MCF 10A (cell line): ENCODE measurements at places on chromosomes 3 and 15. TPM values are rescaled to one million over a fixed set of nuclear protein-coding genes. Genes with fewer than 3 reads are reported as not detected.

- peak; percentile 79 for DNase-seq
Observed at GRCh38 chr3:12750658-12751071, 8.4 kb downstream of the TMEM40 start.

DNA sequence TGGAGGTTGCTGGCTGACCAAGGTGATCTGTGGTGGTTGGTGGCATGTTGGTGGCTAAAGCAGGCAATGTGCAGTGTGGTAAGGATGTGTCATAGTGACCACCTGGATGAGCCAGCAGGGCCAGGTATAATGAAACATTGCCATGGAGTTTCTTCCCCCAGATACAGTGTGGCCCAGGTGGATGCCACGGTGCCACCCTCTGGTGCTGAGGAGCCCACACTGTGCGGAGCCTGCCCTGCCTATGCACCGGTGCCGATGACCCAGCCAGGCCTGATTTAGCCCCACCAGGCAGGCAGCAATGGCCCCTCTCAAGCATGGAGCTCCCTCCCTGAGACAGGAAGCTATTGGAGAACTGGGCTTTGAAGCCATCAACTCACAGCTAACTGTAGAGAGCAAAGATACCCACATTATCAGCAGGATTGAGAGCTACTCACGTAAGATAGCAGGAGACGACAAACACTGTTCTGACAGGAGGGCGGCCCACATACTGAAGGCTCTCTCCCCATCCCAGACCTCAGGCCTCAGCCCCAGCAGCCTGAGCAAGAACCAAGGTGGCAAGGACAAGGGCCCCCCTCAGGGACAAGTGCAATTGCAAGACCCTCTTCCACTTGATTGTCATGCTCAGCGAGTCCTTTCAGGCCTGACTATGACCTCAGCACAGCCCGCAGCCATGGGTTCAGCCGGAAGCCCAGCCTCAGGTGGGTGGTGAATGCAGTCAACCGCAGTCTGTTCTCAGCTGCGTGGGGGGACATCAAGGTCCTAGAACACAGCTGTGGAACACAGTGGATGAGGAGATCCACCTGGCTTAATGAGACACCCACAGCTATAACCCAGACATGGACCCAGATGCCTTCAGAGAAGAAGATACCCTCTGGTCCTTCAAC, 82.8 kb upstream of the CDV3 start:
- DNase-seq = no peak

GRCh38 chr3:185561374-185561943, 9.1 kb upstream of the LIPH start:
- no peak for DNase-seq

Gene KIF15
- total RNA-seq = 5.6 and 10.6 TPM in 2 replicates
